ENCODE measurements at places on chromosomes 4 and X.

DNA sequence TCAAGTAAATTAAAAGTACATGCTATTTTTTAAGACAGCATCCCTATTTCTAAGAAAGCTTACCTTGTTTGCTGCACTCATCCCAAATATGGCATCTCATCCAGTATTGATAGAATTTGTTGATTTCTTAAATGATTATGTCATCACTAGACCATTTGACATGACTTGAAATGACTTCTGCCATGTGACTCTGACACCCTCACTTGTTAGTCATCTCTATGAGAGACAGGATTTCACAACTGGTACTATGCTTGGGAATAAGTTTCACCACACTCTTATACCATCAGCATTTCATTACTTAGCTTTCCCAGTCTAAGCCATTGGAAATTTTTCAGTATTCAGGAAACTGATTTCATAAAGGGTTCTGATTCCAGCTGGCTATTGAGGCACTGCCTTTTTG lies 55.3 kb downstream of the TMPRSS11F start:
- no peak for DNase-seq

GRCh38 chr4:21544415-21544814 lies 404.2 kb downstream of the KCNIP4 start:
- DNase-seq, result no peak

- DNase-seq, result no peak
Measured at GRCh38 chrX:13748486-13748885, 13.9 kb downstream of the OFD1 start.

GRCh38 chr4:7990807-7991459 lies 51.3 kb upstream of the AFAP1 start:
- no peak for DNase-seq

DNA sequence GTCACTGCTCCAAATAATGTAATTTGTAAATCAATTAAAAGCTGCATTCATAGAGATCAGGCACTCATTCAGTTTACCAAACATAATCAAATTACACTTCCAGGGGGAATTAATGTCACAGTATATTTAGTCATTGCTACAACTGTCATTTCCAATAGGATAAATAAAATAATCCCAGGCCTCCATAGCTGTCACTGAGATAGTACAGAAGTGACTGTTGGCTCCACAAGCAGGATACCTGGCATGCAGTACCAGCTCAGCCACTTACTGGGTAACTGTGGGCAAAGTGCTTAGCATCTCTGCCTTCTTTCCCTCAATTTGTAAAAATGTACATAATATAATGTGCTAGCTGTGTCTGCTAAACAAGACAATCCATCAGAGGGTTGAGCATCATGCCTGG lies 128.1 kb downstream of the CAMK2D start:
- no peak for DNase-seq

GRCh38 chr4:73917081-73917501 lies 47.9 kb downstream of the CXCL1 start:
- no peak for DNase-seq

GRCh38 chr4:185735866-185736400 lies 76.1 kb downstream of the SORBS2 start:
- DNase-seq, result no peak

GRCh38 chr4:86256086-86256485 lies 103.8 kb downstream of the MAPK10 start:
- no peak for DNase-seq

DNA sequence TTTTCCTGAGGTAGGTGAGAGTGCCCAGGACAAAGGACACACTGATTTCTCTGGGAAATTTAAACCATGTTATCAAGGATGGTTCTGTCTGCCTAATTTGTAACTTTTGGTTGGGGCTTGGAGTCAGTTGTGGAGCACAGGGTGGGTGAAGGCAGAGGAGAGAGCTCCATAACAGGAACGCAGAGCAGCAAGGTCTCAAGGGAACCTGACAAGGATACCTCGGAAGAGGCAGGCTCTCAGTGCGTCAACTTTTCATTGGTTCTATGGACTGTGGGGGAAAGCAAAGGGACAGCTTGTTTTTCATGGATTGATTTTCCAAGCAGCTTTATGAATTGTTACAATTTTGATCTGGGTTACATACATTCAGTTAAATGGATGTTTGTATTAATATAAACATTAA lies 110.4 kb downstream of the SLIT2 start:
- DNase-seq, result no peak

GRCh38 chrX:37995428-37995827 lies 10.9 kb upstream of the SYTL5 start:
- DNase-seq, result no peak

DNA sequence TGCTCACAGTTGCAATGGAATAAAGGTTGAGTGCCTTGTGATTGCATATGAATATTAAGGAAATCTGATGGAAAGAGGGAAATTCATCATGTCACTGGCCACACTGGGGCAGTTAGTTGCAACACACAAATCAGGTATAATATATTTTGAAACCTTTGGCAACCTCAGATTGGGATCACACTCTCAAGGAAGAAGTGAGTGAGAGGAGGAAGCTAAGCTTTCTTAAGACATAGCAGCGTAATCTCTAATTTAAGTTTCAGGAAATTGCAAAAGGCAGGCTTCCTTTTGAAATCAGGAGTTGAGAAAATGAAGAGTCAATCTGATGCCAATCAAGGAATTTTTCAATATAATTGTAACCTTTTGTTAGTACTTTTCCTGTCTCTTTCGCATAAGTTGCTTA lies 12.3 kb upstream of the CLTRN start:
- no peak for DNase-seq

GRCh38 chr4:105236916-105237311 lies 90.2 kb downstream of the TET2 start:
- no peak for DNase-seq
